Glutamatergic neuron (in vitro differentiated cells): ENCODE measurements at places on chromosomes 5 and 9.

DNA sequence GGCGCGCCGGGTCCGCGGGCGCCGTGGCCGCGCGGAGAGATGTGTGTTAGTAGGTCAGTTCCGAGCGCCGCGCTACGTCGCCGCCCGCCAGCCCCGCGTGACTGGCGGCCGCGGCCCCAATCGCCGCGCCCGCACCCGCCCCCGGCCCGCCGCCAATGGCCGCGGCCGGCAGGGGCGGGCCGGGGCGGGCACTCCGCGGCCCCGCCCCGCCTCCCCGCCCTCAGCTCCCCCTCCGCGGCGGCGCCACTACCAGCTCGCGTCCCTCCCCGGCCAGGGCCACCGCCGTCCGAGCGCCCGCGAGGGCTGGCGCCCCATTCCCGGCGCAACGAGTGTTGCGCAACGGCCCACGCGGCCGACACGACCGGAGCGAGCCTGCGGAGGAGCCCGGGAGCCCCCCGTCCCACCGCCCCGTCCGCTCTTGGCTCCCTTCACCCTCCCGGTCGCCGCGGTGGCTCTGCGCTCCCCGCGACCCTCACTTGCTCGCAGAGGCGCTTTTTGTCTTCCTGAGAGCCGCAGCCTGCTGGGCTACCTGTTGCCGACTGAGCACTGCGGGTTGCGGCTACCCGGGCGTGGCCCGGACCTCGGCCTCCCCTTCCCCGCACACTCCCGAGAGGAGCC lies at the start of gene NFIL3:
Gene NFIL3, minus strand, starts transcription at position 48 of the 618 bp plus-strand sequence. CDS start 13,098 bp downstream, outside the sequence.
- DNase-seq, result peak; percentile 85

DNA sequence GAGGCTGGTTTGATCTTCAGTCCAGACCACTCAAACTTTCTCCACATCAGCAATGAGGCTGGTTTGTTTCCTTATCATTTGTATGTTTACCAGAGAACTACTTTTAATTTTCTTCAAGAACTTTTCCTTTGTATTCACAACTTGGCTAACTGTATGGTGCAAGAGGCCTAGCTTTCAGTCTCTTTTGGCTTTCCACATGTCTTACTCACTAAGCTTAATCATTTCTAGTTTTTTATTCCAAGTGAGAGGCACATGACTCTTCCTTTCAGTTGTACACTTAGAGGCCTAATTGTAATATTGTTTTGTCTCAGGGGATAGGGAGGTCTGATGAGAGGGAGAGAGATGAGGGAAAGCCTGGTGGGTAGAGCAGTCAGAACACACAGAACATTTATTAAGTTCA lies 554.0 kb upstream of the ARRDC3 start:
- no peak for DNase-seq

DNA sequence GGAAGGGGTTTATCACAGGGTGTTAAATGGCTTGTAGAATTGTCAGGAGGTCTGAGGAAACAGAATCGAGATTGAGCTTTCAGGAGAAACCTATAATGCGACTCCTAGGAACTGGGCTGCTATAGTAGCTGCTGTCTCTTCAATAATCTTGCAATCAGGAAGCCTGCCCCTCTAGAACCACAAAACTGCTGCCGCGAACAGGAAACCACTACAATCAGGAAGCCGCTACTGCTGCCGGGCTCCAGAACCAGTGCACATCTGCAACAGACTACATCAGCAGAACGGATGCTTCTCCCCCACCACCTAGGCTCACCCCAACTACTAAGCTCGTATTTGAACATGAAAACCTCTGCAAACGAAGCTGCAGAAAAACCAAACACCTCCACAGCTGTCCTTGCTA lies 31.6 kb downstream of the TNFSF8 start:
- DNase-seq, result no peak

- no peak for DNase-seq
These were observed 27.7 kb downstream of the CDC37L1 start for GRCh38 chr9:4706971-4707622.

- DNase-seq, result peak; percentile 88
These were observed at the start of gene DAPK1 for GRCh38 chr9:87497604-87498045. Gene DAPK1 (plus strand): TSS chr9:87497867. CDS start chr9:87499078, 1,211 bp downstream.

GRCh38 chr5:143434261-143435209 lies 31.0 kb upstream of the NR3C1 start:
- no peak for DNase-seq

DNA sequence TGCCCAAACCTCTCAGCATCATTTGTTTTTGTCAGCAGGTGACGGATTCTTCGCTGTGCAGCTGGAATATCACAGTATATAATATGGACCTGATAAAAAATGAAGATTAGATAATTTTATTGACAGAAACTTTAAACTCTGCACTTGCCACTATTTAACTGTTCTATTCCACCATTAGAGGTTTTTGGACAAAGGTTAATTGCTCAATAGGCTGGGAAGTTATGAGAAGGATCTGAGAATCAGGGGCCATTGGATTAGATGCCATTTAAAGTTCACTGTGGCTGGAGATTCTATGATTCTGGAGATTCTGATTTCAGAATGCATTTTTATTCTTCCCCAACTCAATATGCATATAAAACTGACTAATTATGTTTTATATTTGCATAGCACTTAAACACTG lies 59.8 kb upstream of the ANXA1 start:
- DNase-seq, result no peak

- no peak for DNase-seq
These were observed 5.8 kb upstream of the IFNA1 start for GRCh38 chr9:21434202-21435014.

DNA sequence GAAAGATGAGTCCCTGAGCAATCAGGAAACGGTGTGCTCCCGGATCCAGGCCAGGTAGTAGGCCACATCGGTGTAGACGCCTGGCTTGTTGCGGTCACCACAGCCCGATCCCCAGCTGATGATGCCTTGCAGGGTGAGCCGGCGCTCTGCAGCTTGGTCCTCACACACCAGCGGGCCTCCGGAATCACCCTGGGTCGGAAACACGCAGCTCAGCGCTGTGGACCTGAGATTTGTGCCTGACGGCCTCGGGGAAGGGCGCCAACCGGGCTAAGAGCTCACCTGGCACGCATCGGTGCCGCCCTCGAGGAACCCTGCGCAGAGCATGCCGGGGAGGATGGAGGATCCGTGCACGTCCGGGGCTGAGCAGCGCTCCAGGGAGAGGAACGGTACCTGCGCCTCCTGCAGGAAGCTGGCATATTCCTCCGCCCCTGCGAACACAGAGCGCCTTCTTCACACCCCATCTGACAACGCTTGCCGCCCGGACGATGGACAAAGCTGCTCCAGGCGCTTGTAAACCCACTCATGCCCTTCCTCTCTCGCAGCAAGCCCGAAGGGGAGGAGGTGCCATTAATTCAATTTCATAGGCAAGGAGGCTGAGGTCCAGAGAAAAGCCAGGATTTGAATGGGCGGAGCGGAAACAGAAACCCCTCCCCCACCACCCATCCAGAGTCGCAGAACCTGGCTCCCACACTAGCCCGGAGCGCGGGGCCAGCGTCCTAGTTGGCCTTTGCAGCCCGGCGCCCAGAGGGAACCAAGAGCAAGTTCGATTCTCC lies 2.0 kb upstream of the PFN3 start:
- DNase-seq, result peak; percentile 82

DNA sequence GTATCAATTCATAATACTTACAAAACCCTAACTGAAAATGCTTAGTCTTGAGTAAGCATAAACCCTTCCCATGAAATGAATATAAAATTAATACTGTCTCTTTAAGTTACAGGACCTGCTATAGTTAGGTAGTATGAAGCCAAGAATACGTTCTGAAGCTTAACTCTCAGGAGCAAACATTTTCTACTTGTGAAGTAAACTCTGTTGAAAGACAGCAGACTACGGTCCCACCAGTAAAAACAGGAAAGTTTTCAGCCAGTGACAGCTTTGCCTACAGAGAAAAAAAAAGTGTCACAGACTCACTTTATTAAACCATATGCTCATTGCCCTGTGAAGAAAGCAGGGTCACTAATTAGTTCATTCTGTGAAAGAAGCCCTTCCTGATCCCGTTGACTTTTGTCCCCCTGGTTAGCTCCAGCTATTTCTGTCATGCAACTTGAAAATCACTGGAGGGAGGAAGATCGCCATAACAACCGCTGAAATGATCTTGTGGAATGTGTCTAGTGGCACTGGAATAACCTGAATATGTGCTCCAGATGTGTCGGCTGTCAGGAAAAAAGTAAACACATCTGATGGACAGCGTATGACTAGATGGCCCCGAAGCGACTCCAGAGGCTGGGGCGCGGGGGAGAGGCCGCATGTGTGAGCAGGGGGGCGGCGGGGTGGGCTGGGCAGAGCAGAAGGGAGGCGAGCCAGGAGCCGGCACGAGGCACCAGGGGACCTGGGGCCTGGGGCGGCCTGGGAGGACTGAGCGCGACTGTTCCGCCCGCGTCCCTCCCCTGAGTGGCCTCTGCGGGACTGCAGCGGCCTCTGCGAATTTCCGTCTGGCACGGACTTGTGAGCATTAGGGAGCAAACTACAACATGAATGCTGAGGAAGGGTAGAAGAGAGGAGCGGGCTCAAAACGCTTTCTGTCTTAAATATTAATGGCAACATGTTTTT lies 41.9 kb downstream of the BNC2 start:
- peak; percentile 67 for DNase-seq

DNA sequence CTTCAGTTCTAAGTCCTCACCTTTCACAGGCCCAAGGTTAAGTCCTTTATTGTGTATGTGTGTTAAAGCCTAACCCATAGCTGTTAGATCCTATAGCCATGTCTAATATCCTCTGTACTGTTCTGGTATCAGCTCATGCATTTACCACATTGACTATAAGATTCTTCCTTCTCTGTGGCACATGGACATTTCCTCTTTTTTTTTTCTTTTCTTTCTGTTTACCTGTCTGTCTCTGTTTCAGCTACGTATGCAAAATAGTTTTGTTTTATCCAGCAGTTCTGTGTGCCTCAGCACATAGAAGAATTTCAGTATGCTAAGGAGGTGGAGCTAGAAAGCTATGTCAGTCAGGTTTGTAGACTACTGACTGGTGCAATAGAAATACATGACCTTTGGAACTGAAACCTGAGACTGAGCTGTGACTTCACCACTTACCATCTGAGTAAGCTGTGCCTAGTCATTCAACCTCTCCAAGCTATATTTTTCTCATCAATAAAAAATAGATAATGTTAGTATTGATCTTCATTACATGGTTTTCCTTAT lies 155.6 kb upstream of the VLDLR start:
- no peak for DNase-seq

- no peak for DNase-seq
These were observed 25.9 kb downstream of the CCT5 start for GRCh38 chr5:10275991-10276390.

GRCh38 chr9:124752967-124753366 lies 18.1 kb downstream of the NR6A1 start:
- no peak for DNase-seq

GRCh38 chr9:137955224-137955570 lies 77.6 kb downstream of the CACNA1B start:
- no peak for DNase-seq

DNA sequence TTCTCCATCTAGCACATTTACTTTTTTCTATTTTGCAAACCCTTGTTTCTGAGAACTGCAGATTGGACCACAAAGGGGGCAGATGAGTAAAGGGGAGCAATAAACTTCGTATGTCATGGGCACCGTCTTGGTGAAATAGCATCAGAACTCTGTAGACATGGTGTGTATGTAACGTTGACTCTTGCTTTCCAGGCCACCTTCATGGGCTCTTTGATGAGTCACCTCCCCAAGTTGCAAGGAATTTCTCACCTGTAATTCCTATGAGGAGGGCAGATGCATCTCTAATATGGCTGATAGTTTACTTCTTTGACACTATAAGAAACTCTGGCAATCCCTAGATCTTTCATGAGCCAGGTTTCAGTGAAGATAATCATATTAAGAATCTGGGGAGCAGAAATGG lies 163.4 kb upstream of the PLPPR1 start:
- no peak for DNase-seq

DNA sequence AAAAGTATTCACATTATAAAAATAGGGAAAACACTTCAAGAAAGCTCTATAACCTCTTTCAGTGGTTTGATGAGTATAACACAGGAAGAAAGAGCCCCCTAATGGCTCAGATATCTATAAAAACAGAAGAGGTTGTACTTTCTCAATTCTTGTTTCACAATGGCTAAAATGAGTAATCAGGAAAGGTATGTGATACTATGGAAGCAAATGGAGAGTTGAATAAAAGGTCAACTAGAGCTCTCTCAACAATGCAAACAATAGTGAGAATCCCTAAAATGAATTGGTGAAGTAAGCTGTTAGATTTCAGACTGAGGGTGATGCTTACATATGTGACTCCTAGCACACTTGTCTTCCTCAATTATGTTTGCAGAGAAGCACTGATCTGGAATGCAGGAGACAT lies 584.6 kb upstream of the CDH18 start:
- no peak for DNase-seq

GRCh38 chr9:78236551-78236910 lies 656 bp downstream of the CEP78 start:
- no peak for DNase-seq

- DNase-seq, result no peak
These were observed 68.8 kb downstream of the ELL2 start for GRCh38 chr5:95892784-95893354.

DNA sequence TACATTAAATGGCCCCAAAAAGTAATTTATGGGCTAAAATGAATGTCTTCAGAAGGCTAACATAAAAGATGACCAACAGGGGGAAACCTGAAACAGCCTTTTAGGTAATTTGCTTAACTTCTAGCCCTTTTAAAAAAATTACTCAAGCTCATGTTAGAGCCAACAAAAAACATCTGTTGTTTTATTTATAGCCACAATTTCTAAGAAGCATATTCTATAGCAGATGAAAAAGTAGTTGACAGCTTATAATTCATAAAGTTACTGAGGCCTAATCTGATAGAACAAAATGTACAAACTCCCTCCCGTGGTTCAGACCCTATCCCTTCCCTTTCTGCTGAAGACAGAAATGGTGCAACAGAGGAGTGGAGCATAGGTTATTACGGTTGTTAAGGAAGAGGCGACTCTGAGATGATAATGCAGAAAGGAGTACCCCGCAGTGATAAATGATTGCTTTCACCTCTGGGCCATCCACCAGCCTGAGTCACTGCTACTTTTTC lies 46.1 kb downstream of the PIK3R1 start:
- DNase-seq, result no peak

DNA sequence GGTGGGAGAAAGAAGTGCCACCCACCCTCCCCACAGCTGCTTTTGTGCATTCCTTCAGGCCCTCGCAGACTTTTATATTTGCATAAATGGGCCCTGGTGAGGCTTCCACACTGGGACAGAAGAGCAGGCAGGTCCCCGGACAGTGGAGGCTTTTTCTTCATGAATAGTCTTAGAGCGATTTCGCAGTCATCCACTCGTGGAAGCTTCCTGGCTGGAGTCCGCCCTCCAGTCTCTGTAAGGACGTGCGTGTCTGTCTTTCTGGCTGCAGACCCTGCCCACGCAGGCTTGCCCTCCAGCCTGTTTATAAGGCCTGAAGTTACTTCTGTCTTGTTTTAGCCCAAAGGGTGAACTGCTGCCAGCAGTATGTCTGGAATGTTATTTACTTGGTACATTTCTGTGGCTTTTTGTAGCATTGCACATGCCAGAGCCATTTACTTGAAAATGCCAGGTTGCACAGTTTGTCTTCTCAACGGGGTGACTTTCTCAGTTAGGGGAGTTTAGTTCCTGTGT lies 195.7 kb downstream of the AOPEP start:
- no peak for DNase-seq
